ENCODE measurements at places on chromosomes 13 and 19.

DNA sequence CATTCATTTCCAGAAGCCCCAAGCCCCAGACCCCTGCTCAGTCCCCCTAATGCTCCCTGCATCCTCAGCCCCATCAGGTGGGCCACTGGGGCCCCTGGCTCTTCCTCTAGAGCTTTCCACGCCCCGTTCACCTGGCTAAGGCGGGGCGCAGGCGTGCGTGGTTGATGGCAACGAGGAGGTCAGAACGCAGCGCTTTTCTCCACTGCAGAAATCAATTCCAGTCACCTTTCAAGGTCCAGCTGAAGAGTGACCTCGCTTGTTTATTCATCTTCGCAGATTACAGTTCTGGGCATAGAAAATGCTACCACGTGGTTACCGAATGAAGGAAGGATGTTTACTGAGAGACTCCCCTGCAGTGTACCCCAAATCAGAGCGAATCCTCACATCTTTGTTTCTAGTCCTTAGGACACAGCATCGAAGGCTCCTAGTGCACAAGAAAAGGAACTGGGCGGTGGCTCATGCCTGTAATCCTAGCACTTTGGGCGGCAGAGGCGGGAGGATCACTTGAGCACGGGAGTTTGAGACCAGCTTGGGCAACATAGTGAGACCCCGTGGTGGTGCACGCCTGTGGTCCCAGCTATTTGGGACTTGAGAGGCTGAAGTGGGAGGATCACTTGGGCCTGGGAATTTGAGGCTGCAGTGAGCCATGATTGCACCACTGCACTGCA, 828 bp upstream of the PBX4 start:
- DNase-seq = no peak

DNA sequence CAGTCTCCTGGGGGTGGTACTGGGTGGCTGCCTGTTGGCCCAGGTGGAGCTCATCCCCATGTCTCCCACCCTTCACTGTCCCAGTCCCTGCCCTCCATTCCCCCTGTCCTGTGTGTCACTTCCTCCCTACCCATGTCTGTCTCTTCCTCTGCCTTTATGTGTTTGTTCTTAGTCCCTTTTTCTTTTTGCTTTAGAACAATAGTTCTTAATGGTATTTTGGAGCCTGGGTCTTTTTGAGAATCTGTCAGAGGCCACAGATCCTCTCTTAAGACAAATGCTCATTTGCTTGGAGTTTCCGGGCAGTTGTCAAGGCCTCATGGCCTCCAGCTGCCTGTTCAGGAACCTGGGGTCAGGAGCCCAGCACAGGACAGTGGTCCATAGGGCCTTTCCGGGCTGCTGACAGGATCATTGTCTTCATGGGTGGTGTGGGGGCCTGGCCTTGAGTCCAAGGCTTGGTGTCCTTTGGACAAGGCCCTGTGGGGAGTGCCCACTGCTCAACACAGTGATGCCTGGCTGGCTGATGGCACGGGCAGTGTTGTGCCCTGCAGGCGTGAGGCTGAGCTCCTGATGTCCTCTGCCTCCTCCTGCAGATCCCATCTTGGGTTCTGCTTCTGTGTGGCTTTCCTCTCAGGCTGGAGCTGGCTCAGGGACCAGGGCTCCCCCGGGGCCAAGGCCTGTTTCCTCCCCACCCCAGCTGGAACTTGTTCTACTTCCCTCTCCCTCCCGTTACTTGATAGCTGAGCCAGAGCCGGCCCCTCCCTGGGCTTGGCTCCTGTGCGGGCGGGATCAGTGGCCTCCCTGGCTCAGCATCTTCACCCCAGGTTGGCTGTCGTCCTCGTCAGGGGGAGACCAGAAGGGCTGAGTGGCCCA, 3.5 kb downstream of the EGLN2 start:
- DNase-seq = no peak

DNA sequence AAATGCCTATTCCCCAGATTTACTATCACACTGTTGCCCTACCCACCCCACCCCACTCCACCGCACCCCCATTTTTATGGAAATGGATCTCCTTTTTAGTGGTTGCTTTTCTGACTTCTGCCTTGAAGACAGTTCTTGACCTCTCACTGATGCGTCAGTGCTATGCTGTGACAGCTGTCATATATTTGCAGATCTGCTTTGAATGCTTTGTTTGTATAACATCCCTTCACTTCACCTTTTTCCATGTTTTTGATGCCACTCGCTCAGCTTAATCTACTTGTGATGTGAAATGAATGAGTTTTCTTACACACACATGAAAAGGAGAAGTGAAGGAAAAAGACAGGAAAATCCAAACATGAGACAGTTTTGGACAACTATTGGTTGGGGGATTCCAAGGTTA, 731.0 kb downstream of the SLITRK6 start:
- no peak for DNase-seq

DNA sequence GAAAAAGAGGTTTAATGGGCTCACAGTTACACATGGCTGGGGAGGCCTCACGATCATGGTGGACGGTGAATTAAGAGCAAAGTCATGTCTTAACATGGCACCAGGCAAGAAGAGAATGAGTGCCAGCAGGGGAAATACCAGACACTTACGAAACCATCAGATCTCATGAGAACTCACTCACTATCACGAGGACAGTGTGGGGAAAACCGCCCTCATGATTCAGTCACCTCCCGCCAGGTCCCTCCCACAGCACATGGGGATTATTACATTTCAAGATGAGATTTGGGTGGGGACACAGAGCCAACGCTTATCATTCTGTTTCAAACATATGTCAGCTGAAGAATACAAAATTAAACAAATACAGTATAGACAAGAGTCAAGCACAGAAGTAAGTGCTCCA, 165.1 kb downstream of the PCCA start:
- no peak for DNase-seq

DNA sequence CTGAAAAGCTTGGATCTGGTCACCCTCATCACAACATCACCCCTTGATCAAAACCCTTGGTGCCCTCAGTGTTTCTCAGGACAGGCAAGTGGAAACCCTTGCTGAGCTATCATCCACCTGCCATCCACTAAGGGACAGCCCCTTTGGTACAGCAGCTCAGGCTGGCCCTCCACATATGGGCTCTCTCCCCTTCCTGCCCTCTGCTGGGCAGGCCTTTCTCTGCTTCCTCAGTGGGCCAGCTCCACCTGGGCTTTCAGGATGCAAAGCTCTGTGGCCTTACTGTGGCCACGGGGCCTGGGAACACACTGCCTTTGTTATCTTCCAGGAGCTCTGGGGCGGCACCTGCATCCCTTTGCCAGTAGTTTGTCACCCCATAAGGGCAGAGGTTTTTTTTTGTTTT, 4.9 kb downstream of the SUGP1 start:
- no peak for DNase-seq

Measured in activated T-helper 1 cell treated with Interleukin-2 at 50 U/mL for 16 hours (primary cell).